ENCODE measurements at places on chromosomes 13 and 19.
A peak's percentile ranks its signal among the peaks of the same experiment; 100 is the strongest.

DNA sequence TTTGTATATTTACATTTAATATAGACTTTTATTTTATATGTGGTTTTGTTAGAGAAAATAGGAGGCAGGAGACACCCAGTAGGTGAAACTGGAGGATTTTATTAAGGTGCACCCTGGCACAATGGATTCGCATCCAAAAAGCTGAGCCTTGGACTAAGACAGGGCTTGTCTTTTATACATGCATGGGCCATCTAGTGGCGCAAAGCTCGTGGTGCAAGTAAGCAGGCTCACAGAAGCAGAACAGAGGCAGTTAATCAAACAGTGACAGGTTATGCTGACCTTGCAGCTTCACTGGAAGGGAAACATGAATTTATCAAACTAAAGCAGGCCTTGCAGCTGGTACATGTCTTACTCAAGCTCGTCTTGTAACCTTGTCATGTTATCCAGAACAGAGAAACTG lies 58.8 kb upstream of the ZNF681 start:
- DNase-seq = peak; percentile 4

DNA sequence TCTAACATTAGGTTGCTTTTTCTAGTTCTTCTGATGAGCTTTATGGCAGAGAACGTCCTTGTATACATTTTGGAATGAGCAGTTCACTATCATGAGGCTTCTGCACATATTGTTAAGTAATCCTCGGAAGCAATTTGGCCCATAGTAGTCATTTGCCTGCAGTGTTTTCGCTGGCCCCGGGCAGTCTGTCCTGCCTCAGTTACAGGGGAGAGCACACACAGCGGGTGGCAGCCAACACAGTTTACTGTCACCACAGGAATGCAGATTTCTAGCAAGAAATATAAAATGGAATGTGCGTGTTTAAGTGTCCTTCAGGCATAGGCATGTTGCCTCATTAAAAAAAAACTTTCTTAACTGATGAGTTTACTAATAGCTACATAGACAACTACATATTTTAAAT lies 71.5 kb upstream of the GJB6 start:
- no peak for DNase-seq

- DNase-seq = no peak
These were observed 127.4 kb downstream of the MAB21L1 start for GRCh38 chr13:35349052-35349451.

DNA sequence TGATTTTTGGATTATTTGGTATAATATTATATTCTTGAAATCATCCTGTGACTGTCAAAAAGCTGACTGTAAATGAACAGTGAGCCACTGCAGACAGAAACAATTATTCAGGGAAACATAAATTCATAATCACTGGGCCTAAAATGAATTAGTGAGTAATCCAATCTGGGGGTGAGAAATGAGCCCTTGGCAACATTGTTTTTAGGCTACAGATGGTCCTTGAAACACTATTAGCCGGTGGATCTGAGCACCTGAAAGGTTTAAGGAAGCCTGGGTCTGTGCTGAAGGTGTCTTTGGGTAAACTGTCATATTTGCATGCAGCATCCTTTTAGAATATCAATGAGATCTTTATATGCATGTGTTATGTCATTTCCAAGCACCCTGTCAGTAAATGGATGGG lies 290.7 kb downstream of the ATP8A2 start:
- DNase-seq = no peak

DNA sequence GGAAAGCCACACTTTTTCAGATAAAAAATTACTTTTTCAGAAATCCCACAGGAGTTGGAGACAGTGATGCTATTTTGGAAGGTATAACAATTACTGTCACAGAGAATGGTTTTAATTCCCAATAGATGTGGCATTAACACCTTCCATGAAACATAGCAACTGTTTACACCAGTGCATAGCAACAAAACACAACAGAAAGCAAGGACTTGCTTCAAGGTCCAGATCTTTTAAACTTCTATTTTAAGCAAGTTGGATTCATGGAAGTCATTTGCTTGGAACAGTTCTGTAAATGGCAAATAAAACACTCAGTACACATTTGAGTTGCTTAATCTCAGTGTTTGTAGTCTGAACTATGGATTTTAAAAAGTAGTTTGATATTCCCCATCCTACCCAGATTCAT lies 385.9 kb upstream of the SPRY2 start:
- DNase-seq = no peak

DNA sequence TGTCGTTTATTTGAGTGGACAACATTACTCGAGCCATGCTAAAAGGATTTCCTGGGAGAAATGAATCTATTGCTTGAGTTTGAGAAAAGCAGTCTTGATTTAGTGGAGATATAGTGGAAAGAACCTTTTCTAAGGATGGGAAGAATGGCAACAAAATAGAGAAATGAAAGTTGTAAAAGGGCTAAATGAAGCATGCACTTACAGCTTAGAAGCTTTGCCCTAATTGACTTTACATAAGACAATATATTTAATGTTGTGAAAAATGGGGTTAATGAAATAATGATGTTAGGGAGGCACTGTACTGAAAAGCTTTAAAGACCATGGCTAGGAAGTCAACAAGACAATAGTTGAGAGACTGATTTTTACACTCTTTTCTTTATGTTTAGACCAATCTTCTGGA lies 35.4 kb downstream of the SLC10A2 start:
- DNase-seq = no peak

DNA sequence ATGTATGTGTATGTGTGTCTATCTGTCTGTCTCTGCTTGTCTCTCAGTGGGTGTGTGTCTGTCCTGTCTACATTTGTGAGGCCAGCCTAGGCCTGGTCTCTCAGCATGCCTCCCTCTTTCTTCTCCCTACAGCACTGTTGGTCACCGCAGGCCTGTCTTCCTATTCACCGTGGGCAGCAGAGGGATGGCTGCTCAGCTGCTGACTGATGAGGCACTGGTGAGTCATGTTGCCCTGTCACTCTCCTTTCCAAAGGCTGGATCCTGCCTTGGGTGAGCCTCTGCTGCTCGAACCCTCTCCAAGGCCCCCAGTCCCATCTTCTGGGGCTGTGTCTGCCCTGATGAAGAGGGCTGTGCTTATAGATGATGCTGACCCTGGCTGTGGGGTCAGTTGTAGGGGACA lies 6.3 kb downstream of the ZNF71 start:
- DNase-seq = no peak

DNA sequence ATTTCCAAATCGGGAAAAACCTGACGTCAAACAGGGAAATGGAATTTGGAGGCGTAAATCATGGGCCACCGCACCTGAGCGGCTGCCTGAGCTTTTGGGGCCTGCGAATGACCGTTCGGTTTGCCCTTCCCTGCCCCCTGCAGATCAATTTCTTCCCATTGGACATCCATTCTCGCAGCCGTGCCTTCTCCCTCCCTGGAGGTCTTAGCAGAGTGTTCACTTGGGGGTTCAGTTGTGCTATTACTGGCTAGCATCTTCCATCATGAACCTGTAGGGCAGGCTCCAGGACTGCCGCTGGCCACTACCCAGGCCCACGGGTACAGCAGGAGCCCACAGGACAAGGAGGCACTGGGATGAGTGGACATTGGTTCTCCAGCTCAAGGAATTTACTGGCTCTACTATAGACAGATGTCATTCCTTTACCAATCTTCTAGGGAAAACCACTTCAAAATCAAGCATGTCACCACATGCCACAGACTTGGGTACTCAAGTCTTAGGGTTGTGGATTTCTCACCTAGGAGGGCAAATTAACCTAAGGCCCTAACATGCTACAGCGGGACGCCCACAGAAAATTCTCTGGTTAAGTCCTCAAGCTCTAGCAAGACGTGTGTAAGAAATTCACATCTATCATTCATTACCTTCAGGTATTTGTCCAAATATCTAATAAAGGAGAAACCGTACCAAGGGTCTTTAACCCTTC lies 75.5 kb downstream of the COL4A1 start:
- no peak for DNase-seq

DNA sequence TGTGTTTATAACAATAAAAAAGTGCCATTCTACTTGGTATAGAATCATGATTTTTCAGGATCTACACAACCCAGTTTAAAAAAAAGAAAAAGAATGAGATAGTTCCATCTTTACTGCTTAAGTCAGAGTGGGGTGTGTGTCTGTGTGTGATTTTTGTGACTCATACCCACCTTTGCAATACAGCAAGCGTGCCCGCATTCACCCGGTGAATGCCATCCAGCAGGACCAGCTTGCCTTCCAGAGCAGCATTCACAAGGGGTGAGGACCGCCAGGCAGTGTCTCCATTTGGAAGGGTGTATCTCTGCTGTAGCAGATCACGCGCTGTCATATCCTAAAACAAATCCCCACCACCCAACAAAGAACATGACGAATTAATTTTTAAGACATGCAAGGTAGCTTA lies 127.7 kb downstream of the VWA8 start:
- no peak for DNase-seq

DNA sequence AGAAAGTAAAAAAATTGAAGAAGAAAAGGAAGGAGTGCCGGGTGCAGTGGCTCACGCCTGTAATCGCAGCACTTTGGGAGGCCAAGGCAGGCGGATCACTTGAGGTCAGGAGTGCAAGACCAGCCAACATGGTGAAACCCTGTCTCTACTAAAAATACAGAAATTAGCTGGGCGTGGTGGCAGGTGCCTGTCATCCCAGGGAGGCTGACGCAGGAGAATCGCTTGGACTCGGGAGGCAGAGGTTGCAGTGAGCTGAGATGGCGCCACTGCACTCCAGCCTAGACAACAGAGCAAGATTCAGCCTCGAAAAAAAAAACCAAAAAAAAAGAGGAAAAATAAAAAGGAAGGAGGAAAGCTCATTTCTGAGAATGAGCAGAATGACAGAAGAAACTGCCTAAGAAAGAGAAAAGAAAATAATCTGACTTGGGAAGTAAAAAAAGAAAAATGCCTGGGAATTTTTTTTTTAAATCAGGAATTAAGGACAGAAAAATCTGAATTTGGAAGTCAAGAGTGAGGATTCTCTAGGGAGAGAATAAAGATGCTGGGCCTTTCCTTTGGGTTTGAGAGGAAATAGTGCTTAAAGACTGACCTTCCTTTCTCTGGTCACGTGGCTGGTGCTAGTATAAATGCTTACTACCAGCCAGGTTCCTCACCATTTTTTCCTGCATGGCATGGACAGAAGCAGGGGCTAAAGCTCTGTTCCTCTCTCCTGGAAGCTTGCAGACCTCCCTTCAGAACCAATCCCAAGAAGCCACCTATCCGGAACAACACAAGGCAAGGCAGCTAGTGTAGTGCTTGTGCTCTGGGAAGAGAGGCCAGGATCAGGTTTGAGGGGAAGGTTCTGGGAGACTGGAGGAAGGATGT lies at the start of gene FFAR2:
Gene FFAR2, plus strand, starts transcription at position 652 of the 864 bp plus-strand sequence. CDS start 1,458 bp downstream, outside the sequence.
- no peak for DNase-seq

GRCh38 chr19:16116067-16116466 lies 4.4 kb downstream of the RAB8A start:
- DNase-seq = no peak

Data from HFFc6 (cell line).